ENCODE measurements at places on chromosomes 5 and 9.

DNA sequence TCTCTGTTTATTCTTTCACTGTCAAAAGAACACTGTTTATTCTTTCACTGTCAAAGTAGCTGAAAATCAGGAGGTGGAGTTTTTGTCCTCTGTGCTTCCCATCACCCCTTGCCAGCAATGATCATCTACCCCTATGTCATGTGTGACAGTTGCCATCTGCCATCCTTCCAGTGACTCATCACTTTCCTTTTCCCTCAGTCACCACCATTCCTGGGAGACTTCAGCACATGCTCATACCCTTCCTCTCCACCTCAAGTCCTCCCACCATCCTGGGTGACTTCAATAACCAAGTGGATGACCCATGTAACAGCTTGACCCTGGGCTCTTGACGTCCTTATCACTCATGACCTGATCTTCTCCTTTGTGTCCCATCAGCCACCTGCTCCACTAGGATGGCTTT is 43.3 kb upstream of the RASEF start:
- no peak for DNase-seq

- no peak for DNase-seq
Measured at GRCh38 chr5:1174122-1174936, 27.1 kb upstream of the SLC6A19 start.

GRCh38 chr5:170148430-170149205 is 42.9 kb downstream of the FOXI1 start:
- no peak for DNase-seq

DNA sequence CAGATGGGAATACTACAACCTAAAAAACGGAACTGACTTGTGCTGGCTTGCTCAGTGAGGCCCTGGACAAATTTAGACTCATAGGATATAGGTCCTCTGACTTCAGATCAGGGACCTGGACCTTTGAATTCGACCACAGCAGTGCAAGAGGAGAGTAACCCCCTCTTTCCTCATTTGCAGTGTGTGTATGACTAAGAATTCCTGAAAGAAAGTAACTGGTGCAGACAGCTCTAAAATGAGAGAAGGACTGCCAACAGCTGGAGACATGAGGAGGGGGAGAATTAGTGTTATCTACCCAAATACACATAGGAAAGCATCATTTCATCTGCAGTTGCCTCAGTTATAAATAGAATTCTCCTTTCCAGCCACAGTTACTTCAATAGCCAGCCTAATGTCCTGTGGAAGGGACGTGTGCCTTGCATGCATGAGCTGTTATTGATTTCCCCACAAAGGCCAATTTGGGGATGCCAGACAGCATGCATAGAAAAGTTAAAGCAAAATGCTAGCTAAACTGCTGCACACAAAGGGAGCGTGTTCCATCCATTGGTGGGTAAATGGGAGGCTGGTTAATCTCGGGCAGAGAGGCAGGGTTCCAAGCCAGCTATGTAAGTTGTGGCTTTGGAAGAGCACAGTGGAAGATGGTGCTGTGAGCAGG is 442.7 kb downstream of the CDK5RAP2 start:
- DNase-seq = no peak

- no peak for DNase-seq
Measured at GRCh38 chr9:130638284-130639123, 25.9 kb upstream of the PRDM12 start.

DNA sequence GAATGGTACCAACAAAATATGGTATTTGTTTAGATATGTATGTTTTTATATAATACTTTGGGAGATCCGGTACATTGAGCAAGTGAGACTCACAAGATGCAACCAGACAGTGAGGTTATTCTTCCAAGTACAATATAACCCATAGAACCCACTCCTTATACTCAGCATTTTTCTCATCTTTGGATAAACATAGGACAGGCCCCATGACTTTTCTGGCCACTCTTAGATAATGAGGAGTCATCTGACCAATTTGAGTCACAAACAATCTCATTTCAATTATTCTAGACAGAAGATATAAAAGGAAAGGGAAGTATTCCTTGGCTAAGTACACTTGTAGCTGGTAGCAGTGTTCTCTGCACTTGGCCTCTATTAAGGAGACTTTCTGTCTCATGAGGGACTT is 150.2 kb downstream of the SGCD start:
- DNase-seq = no peak

DNA sequence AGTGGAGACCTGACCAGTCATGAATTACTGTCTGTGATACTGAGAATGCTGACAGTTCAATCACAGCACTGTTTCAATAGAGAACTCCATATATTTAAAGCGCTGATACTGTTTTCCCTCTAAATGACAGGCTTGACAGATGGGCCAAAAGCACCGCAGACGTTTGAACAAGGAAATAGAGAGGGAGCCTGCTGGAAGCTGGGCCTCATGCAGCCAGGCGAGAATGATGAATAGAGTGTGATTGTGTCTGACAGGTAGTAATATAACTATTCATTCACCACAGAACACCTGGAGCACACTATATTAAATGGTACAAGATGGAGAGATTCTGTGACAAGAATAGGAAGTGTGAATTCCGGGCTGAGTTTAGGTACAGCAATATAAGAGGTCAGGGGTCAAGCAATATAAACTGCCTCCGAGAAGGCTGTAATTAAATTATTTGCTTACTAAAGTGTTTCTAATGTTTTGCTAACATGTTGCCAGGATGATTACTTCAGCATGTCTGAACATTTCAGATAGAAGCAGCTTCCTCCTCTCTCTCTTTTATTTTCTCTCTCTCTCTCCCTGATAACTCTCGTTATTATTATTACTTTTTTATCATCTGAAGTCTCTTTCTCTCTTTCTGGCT is 297.7 kb downstream of the CSNK1G3 start:
- no peak for DNase-seq

DNA sequence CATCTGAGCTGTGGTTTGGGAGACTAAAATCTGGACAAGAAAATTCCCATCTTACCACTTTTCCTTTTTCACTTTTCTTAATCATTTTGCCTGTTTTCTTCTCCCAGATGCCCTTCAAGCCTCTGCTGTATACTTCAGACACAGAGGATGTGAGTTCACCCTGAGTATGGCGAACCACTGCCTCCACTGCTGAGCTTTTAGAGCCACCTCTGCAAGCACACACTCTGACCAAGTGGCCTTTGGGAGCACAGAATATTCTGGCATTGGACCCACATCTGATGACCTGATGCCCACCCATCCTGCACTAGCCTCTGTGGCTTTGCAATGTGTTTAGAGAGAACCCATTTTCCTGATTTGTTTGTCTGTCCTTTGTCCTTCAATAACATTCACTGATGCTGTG is 32.5 kb downstream of the TERT start:
- DNase-seq = no peak

- no peak for DNase-seq
Measured at GRCh38 chr9:134484479-134484878, 157.1 kb upstream of the COL5A1 start.

DNA sequence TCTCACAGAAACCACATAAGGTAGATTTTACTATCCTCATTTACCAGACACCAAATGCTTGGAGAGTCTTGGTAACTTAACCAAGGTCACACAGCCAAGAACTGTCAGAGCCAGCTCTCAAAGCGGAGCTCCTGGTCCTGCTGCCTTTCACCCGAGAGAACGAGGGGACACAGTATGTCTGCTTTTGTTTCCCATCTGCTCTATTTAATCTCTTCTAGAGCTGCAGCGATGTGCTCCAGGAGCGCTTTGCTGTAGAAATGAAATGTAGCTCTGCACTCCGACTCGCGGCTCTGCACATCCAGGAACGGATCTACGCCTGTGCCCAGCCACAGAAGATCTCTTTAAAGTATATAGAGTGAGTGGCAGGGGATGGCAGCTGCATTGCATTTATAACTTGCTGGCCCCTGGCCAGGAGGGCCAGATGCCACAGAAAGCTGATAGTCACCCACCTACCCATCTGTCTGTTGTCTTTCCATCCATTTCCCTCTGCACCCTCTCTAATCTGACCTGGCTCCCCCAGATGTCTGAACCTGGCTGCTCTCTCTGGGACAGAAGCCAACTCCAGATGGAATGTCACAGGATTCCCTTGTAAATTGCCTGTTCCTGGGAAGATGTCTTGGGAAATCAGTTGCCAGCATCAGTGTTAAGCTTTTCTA is 21.4 kb upstream of the TRMT10B start:
- DNase-seq = no peak

GRCh38 chr9:106795031-106795430 is 67.9 kb upstream of the ZNF462 start:
- no peak for DNase-seq

DNA sequence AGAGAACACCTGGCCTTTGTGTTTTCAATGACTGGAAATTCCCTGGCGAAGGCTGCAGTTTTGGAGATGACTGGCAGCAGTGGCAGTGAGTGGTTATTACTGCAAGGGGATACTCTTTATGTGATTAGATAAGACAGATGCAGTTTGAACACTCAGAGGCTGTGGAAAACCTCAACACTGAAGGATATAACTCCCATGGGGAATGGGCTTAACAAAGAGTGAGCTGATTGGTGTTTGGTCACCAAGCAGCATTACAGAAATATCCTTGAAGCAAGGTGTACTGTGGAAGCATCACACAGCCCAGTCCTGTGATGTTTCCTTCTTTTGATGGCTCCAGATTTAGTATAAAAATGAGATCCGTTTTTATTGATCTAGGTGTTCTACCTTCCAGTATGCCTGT is 490.7 kb upstream of the PTPRD start:
- no peak for DNase-seq

All from AML-193 (cell line).